ENCODE measurements at places on chromosomes 5 and 9.

DNA sequence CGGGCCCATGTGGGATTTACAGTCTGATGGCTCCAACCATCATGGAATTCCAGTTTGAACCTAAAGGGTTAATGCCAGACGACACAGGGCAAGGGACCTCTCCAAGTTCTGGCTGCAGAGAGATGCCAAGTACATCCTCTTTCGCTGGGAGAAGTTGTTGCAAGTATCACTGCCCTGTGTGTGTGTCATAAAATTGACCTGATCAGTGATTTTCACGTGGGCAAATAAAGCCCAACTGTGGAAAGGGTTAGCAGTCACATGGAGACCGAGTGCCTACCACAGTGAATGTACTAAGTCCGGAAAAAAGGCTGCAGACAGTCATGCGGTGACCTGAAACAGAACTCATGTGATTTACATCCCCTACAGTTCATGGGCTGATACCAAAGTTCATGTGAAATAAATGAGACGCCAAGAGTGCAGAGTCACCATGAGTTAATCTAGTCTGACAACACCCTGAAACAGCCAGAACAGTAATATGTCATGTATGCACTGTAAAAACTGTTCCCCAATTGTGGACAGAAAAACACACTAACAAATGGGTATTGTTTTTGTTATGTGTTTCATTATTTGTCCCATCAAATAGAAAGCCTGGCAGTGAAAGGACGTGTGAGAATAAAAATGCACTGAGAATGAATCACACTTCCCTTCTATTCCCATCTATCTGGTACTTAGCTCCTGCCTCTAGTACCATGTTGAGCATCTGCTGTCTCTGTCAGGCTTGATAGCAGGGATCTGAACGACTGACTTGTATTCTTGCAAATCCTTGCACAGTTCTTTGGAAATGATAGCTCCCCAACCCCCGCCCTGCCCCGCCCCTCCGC lies 115.7 kb downstream of the SUSD1 start:
- DNase-seq: no peak

DNA sequence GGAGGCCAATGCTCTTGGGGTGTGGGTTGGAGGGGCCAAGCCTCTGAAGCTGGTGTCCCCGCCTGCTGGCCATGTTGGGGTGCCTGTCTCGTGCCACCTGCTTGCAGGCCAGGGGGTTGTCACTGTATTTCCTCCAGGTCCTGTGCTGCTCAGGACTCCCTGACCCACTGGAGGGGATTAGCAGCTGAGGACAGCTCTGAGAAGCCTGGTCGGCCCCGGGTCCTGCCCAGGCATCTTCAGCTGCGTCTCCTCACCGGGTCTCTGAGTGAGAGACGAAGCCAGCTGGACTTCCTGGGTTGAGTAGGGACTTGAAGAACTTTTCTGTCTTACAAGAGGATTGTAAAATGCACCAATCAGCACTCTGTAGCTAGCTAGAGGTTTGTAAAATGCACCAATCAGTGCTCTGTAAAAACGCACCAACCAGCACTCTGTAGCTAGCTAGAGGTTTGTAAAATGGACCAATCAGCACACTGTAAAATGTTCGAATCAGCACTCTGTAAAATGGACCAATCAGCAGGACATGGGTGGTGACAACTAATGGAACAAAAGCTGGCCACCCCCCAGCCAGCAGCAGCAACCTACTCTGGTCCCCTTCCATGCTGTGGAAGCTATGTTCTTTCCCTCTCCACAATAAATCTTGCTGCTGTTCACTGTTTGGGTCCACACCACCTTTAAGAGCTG lies 20.6 kb upstream of the SLC9A3 start:
- DNase-seq: no peak

DNA sequence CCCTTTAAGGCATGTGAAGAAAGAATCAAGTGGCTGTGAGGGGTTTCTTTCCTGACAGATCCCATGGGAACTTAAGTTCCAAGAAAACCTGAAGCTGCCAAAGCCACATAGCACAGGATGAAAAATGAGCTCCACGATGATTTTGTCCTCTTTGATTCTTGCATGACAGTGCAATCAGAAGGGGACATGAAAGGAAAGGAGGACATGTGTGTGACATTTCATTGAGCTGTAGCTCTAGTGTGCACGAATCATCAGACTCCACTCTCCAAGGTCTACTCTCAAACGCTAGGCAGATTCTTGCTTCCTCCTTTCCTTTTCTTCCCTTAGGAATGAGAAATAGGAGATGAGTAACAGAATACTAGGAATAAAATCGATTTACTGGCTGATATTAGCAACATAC lies 142.0 kb downstream of the ZNF608 start:
- no peak for DNase-seq

- DNase-seq: no peak
These were observed 189.1 kb downstream of the RANBP17 start for GRCh38 chr5:171050916-171051315.

- DNase-seq: no peak
These were observed 18.5 kb downstream of the NINJ1 start for GRCh38 chr9:93115486-93116071.

- DNase-seq: no peak
These were observed 64.6 kb upstream of the HAPLN1 start for GRCh38 chr5:83785176-83785668.
